ENCODE measurements at places on chromosomes 11 and 22.
A peak's percentile ranks its signal among the peaks of the same experiment; 100 is the strongest.

DNA sequence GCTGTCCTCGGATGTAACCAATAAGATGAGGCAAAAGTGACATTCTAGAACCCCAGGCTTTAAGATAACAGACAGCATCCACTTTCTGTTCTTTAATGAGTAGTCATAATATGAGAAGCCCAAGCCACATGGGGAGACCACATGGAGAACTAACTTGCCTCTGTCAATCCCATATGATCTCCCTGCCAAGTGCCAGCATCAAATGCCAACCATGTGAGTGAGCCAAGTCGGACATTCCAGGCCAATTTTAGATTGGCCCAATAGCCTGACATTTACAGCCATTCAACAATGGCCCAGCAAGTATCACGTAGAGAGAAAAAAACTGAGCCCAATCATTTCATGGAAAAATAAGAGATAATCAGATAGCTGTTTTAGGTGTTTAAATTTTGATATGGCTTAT lies 2048.3 kb upstream of the RAG2 start:
- DNase-seq: no peak

DNA sequence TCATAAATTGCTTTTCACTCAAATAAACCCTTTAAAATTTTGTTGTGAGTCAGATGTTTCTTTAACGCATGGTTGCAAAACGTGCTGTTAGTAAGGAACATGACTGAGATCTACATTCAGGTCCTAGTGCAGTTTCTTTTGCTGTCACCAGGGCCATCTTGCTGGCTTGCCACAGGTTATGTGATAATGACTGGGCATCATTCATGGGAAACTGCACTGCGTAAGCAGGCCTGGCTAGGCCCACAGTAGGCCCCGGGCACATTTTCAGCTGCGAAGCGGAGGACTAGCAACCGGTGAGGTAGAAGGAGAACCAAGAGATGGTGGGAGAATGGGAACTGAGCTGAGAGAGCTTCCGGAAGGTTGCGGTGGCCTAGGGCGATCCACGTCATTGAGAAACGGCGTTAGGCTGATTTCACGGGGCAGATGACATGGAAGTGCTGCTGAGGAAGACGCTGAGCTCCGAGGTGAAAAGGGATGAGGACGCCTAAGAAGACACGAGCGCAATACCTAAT lies 3.2 kb upstream of the KLHDC7B start:
- DNase-seq: peak; percentile 96

DNA sequence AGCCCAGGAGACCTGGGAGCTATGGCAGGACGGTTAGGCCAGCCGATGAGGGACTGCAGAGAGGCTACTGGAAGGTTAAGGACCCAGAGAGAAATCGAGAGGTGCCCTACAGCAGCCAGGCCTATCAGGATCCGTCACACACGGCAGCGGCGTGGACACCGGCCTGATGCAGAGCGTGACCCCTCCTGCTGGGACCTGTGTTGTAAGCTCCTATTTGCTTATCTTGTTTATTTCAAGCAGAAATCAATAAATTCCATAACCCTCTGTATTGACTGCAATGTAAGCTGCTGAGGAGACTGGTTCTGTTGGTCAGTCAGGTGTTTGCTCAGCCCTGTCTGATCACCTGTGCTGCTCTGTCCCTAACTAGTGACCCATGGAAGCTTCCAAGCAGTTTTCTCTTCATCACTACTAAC lies 39.9 kb downstream of the PPP2R1B start:
- DNase-seq: no peak

DNA sequence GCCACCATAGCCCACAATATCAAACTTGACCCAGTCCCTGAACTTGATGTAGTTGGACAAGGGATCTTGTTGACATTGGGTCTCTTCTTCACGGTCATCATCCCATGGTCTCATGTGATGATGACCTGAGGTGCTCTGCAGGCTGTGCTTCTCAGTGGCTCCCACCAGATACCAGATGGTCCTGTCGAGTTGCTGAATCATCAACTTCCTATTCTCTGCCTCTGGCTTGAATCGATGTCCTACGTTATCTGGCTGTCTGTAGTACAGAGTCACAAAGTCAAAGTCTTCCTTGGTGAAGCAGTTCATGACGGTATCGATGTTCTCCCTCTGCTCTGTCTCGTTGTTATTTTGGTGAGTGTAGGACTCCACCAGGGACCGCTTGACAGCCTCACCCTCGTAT lies 145.7 kb upstream of the ALDH3B2 start:
- DNase-seq: no peak

DNA sequence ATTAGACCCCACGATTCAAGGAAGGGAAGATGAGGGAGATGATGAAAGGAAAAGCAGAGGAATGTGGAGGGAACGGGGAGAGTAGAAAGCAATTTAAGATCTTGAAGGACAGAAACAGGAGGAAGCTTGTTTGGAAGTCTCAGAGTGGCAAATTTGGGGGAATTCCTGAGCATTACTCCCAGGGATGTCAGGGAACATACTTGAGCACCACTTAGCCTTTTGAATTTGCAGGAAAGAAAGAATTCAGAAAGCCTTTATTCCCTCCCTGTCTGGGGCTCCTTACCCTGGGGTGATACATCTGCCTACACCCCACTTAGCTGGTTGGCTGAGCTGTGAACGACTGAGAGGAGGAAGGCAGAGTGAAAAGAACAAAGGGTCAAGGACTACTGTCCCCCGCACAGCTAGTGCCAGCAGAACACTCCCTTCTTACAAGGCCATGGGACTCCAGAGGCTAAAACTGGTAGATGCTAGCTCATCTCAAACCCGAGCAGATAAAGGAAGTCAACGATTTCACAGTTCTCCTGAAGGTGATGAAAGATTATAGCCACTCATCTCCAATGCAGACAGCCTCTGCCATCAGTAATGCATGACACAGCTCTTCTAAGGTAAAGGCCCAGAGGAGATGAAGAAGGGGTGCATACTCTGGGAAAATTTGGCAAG lies 84.0 kb upstream of the AKIP1 start:
- peak; percentile 70 for DNase-seq

DNA sequence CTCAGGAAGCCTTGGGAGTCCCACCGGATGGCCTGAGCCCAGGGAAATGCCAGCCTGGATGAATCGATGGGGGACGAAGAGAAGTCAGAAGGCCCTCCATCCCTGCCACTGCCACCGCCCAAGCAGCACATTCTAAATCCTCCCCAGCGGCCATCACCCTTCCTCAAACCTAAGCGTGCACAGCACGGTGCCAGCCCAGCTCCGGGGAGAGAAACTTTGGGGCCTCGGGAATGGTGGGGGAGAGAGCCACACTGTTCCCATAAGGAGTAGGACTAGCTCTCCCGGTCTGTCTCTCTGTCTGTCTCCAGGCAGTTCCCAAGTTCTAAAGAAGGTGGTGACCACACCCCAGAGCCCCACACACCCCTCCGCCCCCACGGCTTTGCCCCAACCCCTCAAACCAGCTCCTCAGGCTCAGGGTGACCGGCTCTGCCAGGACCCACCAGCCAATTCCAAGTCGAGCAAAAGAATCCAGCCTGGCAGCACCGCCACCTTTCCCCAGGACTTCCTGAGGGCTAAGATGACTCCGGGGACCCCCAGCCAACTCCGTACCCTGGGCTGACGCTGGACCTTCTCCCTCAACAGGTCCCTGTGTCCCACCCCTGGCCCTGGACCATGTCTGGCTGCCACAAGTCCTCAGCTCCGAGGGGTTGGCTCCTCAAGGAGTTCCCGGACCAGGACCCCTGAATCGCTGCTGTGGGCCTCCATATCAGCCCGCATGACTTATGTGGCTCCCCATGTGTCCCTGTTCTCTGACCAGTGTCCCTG lies 2.7 kb downstream of the AHNAK start:
- DNase-seq: peak; percentile 17

- DNase-seq: no peak
These were observed 30.4 kb downstream of the TBCEL start for GRCh38 chr11:121054266-121054665.

DNA sequence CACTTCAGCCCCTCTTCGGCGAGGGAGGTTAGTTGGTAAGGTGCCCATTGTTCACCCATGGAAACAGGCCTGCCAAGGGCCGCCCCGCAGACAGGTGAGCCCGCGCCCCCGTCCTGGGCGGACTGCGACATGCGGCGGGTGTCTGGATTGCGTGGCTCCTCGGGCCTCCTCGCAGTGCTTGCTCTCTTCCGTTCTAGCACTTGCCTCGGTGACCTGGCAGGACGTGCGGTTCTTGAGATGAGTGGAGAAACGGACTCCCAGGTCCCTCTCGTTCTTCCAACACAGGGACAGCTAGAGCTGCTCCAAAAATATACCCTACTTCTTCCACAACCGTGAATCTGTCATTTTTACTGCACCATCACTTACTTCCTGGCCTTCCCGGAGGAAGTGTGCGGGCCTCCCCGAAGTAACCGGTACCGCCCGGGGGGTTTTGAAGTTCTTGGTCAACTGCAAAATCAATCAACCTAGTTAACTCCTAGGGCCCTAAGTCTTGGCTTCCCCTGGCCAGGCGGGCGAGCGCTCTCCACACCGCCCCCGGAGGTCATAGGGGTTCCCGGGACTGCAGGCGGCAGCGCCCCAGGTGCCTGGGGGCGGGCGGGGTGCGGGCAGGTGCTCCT lies 745 bp upstream of the ZBTB44 start:
- no peak for DNase-seq

DNA sequence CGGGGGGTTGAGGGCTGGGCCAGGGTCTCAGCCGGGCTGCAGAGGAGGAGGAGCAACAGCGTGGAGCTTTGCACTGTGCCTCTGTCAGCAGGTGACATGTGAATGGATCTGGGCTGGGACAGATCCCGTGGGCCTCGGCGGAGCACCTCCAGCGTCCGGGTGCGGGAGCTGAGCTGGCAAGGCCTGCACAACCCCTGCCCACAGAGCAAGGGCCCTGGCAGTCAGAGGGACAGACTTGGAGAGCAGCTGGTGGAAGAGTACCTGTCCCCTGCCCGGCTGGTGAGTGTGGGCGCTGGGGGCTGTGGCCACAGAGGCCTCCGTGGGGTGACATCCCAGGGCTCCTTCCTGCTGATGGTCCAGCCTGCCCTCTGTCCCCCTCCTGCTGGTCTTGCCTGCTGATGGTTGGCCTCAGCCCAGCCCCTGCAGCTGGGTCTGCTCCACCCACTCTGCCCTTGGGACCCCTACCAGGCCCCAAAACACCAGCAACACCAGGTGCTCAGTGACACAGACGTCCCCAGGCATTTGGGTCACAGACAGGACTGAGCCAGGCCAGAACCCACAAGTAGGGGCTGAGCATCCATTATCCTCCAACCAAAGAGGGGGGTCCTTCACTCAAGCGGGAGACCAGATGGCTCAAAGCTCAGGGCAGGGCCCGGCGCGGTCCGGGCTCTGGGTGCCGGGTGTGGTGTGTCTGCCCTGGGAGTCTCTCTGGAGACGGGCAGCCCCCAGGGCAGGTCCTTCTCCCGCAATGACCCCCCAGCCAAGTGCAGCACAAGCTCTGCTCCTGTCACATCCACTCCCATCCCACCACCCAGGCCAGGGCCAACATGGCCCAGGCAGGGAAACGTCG lies 3.5 kb downstream of the LRRC56 start:
- DNase-seq: no peak

DNA sequence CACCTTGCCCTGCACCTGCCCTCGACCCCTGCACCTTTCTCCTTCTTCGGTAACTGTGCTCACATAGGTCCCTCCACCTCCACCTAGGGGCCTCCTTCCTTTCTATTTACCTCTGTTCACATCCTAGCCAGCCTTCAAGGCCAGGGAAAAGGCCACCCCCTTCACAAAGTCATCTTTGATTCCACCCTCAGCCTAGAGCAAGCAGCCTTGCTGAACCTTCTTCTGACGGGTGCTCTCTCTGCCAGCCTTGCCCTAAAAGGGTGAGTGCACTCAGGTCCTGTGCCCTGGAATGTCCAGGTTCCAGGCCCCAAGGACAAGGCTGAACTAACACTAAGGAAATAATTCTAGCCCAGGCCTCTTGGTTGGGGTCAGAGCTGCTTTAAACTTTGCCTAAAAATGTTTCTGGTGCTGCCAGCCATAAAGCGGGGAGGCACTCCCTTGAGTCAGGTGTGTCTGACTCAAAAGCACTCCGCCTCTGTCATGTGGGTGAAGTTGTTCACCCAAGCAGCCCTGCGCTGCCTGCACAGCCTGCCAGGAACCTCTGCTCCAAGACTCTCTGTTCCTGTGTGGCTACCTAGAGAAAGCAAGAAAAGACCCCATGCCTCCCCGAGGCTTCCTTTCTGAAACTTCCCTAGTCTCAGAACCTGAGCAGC lies 9.2 kb upstream of the FAM83F start:
- no peak for DNase-seq

- DNase-seq: peak; percentile 40
These were observed 77.7 kb downstream of the TRIM44 start for GRCh38 chr11:35740061-35740799.

DNA sequence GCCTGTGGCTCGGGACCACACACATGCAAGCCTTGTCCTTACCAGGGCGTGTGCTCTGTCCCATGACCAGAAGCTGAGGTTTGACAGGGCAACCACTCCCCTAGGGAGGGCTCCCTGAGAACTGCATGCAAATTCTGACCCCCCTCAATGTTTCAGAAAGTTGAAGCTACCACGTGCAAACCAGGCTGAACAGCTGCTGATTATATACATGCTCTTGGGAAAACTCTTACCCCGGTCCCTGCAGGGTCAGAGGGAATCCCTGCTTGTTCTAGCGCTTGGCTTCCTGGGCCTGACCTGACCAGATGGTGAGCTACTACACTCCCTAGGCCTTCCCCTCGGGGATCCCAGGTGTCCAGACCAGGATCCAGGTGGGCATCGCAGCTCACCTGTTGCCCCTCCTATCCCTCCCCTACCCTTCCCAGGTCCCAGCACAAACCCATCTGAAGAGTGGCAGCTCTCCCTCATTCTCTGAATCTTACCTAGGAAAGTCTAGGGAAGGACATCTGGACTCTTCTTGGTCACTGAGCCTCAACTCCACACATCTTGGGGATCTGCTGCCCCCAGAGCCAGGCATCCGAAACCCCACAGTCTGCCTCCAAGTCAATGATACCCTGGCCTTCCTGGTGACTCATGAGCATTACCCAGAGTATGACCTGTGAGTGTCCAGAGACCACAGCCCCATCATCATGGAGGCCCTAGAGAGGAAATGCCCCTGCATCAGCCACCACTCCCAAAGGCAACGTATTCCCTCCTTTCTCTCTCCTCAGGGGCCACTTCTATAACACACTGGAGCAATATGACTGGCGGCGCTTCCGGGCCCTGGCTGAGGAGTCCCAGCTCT lies 61.5 kb downstream of the BTG4 start:
- DNase-seq: no peak

GRCh38 chr22:22999523-22999922 lies 70.8 kb upstream of the GNAZ start:
- peak; percentile 27 for DNase-seq

- DNase-seq: no peak
These were observed 103.2 kb downstream of the ZBTB16 start for GRCh38 chr11:114162719-114163123.

DNA sequence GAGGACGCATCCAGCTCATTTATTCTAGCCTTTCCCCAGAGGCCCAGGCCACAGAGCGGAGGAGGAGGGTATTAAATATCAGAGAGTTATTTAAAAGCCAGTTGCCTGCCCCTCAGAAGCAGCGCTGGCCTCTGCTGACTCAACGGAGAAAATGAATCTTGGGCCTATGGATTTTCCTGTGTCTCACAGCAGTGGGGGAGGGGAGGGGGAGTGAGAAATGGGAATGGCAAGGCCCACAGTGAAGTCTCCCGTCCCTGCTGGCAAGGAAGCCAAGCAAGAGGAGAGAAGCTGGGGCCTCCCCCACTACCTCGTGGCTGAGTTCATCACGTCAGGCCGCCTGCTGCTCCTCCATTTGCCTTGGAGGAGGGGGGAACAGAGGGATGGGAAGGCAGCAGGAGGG lies 4.5 kb upstream of the TPBGL start:
- no peak for DNase-seq

All from suppressor macrophage (primary cell).